ENCODE measurements at places on chromosomes 11 and 22. TPM values are rescaled to one million over a fixed set of nuclear protein-coding genes. Genes with fewer than 3 reads are reported as not detected.

Gene HEPN1
- total RNA-seq: 0.09 TPM

Gene ATF4
- total RNA-seq: 221 TPM

Gene NFAM1
- 0.09 TPM for total RNA-seq

Gene PKP3
- 0.69 TPM for total RNA-seq

Gene PRG3
- not detected for total RNA-seq

Gene GGTLC2
- not detected for total RNA-seq

Gene LRP4
- total RNA-seq: 12.5 TPM

Gene ADORA2A
- total RNA-seq: 1.8 TPM

Gene HBE1
- total RNA-seq: 0.23 TPM

Gene RIN1
- total RNA-seq: 19.2 TPM

Gene NOX4
- total RNA-seq: 4.2 TPM

Gene KRTAP5-9
- not detected for total RNA-seq

Gene CNIH2
- 0.37 TPM for total RNA-seq

Gene SCUBE1
- not detected for total RNA-seq

Gene ANAPC15
- 17.4 TPM for total RNA-seq
